ENCODE measurements at places on chromosomes 12 and 14.
A peak's percentile ranks its signal among the peaks of the same experiment; 100 is the strongest.

DNA sequence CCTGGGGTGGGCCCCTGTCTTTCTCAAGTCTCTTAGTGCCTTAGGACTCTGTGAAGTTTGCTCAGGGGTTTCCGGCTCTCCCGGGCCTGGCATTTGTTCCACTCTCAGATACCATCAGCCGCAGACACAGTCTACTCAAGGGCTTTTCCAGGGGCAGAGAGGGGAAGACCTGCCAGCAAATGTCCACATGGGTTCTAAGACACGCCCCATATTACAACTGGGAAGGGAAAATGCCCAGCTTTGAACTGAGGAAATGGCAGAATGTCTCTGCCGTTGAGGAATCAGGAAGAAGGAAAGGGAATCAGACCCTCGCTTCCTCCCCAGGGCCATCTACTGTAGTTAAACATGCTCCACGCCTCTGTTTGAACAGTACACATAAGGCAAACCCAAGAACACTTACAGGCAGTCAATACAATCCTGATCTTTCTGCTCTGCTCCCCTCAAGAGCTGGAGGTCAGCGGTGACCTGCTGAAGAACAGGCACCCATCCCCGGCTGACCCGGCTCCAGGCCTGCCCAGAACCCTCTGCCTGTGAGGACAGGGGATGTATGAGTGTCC, 7.9 kb downstream of the CCDC85C start:
- DNase-seq = no peak

DNA sequence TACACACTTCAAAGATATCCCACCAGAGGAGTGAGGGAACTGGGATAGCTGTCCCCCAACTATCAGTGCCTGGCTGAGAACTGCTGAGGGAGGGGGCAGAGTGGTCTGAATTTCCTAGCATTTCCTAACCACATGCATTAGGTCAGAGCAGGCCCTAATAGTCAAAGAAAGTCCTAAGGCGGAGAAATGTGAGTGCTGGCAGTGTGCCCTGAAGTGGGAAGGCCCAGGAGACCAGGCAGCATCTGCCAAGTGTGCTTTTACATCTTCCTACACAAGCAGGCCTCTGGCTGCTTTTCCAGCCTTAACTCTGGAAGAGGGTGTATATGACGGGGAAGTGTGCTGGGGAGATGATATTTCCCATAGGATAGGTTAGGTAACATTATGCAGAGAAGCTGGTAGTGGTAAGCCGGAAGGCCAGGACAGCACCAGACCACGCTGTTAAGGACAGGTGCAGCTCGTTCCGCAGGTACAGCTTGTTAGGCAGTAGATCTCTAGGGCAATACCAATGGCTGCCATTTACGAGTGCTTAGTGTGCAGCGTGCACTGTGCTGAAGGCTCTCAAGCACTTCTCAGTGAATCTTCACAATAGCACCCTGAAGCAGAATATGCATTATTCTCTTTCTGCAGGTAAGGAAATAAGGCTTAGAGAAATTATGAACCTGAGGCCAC, 9.1 kb upstream of the CCDC198 start:
- DNase-seq = no peak

- no peak for DNase-seq
These were observed 52.0 kb downstream of the PAPLN start for GRCh38 chr14:73289308-73289707.

GRCh38 chr12:67649570-67650387, 1.2 kb downstream of the DYRK2 start:
- DNase-seq = peak; percentile 17

GRCh38 chr12:108831309-108831991, 25.9 kb downstream of the SSH1 start:
- DNase-seq = no peak
